ENCODE measurements at places on chromosomes 3 and 15.

- peak; percentile 62 for DNase-seq
Observed at GRCh38 chr3:128322030-128323022, 144.4 kb downstream of the DNAJB8 start.

- no peak for DNase-seq
Observed at GRCh38 chr15:25327686-25328085, 111.1 kb downstream of the UBE3A start.

- DNase-seq = no peak
Observed at GRCh38 chr3:106014971-106015370, 146.2 kb upstream of the CBLB start.

- no peak for DNase-seq
Observed at GRCh38 chr3:60504827-60505457, 746.3 kb downstream of the FHIT start.

- DNase-seq = no peak
Observed at GRCh38 chr15:37979671-37980409, 45.4 kb downstream of the TMCO5A start.

DNA sequence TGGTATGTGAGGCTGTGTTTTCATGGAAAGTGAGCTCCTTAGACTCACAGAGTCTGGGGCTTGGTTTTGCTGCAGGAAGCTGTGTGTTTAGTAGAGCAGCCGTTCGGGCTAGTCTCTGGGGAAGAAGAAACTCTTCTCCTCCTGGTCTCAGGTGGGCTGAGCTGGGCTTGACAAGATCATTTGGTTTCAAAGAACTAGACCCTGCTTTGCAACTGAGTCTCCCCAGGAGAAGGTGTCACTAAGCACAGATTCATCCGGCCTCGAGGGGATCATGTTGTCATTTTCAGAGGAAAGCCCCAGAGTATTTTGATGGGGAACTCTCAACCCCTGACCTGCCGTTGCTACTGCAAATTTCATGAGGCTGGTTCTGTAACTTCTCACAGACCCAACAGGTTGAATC, 188.5 kb downstream of the FAM43A start:
- DNase-seq = no peak

GRCh38 chr3:4746241-4746958, 232.8 kb upstream of the BHLHE40 start:
- no peak for DNase-seq

GRCh38 chr3:33167716-33168336, 50.8 kb downstream of the SUSD5 start:
- no peak for DNase-seq

GRCh38 chr3:185724251-185724650, 100.6 kb downstream of the IGF2BP2 start:
- DNase-seq = no peak

- peak; percentile 37 for DNase-seq
Observed at GRCh38 chr3:28050885-28051284, 190.5 kb upstream of the CMC1 start.

GRCh38 chr15:89455535-89455934, 40.8 kb downstream of the RHCG start:
- no peak for DNase-seq

- DNase-seq = no peak
Observed at GRCh38 chr3:52614689-52615088, 71.0 kb downstream of the PBRM1 start.

DNA sequence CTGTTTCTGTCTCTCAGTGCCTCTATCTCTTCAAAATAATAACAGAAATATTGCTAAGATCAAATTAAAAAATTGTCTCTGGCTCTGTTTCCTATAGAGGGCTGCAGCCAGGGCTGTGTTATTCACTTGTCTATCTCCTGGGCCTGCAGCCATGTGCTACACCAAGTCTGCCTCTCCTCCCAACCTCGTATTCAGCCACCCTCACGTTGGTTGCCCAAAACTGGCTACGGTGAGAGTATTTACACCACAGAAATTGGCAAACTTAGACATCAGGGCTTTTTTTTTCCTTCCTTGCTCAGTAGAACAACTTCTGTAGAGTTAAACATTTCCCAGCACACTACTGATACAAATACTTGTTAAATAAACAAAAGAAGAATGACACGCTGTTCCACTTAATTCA, 320.9 kb upstream of the ICE2 start:
- no peak for DNase-seq

DNA sequence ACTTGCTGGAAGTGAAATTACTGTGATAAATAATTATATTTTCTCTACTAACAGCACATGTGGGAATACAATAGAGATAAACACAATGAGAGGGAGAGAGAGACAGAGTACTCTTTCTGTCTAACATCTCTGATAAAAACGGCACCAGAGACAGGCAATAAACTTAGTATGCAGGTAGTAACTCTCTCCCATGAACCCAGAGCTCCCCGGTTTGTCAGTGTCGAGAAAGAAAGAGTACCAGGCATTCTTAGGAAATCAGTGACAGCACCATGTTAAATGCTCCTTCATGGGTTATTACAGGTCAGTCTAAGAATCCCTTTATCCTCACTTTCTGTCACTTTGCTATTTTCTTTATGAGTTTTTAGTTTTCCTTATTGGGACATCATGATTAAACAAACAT, 110.7 kb upstream of the EPHA3 start:
- DNase-seq = no peak

GRCh38 chr3:120424976-120425570, 25.7 kb downstream of the FSTL1 start:
- no peak for DNase-seq

- peak; percentile 65 for DNase-seq
Observed at GRCh38 chr3:36540888-36541518, 160.7 kb downstream of the STAC start.

- peak; percentile 57 for DNase-seq
Observed at GRCh38 chr3:188792793-188793192, 379.0 kb upstream of the TPRG1 start.

GRCh38 chr3:58027704-58028317, 19.6 kb downstream of the FLNB start:
- no peak for DNase-seq

GRCh38 chr15:69781411-69782125, 316.1 kb downstream of the TLE3 start:
- no peak for DNase-seq

DNA sequence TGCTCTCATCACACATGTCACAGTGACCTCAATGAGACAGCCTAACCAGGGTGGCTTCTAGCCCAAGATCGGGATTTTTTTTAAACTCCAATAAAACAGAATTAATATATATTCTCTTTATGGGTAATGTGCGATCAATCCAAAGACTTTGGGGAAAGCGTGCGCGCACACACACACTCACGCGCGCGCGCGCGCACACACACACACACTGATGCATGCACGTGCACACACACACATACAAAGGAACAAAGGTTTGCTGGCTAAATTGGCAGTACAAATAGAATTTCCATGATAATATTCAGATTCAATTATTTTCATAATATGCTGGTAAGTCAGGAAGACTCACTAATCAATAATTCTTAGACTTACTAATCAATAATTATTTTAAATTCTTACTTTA, 19.3 kb downstream of the IL17RD start:
- DNase-seq = no peak

- no peak for DNase-seq
Observed at GRCh38 chr3:8420612-8421011, 81.0 kb upstream of the LMCD1 start.

DNA sequence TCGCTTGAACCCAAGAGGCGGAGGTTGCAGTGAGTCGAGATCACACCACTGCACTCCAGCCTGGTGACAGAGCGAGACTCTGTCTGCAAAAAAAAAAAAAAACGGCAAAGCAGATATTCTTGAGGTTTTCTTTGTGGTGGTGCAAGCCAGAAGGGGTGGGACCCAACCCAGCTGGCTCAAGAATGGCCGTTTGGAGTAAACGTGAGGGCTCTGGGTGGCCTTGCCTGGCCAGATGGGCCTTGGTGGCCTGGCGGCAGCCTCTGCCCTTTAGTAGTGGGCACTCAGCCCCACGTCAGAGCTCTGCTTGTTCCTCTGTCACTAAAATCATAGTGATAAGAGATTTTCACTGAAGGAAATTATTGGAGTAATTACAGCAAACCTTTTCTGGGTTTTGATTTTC, 50.5 kb downstream of the ATP1B3 start:
- DNase-seq = no peak

DNA sequence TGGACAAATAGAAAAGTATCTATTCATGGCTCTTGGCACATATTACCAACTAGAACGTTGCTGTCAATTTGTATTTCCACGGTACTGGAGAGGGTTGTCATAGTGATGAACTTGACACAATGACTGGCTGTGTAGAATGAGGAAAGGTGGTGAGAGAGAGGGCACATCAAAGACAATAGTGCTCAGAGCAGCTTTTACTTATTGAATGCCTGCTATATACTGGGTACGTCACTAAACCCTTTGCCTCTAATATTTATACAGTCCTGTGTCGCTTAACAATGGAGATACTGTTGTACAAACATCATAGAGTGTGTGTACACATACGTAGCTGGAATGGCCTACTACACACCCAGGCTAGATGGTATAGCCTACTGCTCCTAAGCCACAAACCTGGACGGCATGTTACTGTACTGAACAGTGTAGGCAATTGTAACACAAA, 8.3 kb downstream of the TMPRSS7 start:
- no peak for DNase-seq

GRCh38 chr3:31858439-31858838, 122.6 kb downstream of the OSBPL10 start:
- no peak for DNase-seq

GRCh38 chr15:101457696-101458095, 31.8 kb downstream of the PCSK6 start:
- DNase-seq = no peak

GRCh38 chr3:140199743-140200142, 264.8 kb downstream of the CLSTN2 start:
- DNase-seq = no peak

DNA sequence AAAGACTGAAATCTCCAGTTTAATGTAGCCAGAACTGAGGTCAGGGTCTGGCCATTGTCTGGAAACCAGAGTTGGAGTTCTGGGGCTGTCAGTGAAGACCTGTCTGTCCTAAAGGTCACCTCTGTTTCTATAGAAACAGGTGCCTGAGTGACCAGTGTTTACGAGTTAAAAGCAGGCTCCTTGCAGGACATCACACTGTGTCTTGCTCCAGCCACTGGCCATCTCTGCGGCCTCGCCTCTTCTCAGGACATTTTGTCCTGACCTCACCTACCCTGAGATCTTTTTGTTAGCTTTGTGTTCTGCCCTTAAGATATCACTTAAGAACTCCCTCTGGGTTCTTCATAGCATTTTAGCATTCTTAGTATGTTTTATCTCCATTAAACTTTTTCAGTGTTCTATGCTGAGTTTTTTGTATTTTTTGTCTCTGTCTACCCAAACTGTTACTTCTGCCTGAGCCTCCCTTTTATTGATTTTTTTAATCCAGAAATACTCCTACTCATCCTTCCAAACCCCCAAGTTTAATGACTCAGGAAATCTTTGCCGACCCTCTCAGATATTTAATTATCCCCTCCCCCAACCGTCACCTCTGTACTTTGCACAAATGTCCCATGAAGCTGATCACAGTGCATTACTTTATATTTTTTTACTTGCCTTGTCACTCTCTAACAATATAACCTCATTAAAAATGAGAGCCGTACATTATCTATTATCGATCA, 223.7 kb downstream of the THSD4 start:
- no peak for DNase-seq

- no peak for DNase-seq
Observed at GRCh38 chr3:20235796-20236195, 49.8 kb upstream of the SGO1 start.

- no peak for DNase-seq
Observed at GRCh38 chr15:33467816-33468163, 157.0 kb downstream of the RYR3 start.

GRCh38 chr3:126895178-126896066, 87.5 kb upstream of the PLXNA1 start:
- no peak for DNase-seq

GRCh38 chr3:18761530-18761929, 336.4 kb upstream of the SATB1 start:
- DNase-seq = no peak

GRCh38 chr15:92161039-92161670, 232.5 kb upstream of the ST8SIA2 start:
- DNase-seq = no peak

DNA sequence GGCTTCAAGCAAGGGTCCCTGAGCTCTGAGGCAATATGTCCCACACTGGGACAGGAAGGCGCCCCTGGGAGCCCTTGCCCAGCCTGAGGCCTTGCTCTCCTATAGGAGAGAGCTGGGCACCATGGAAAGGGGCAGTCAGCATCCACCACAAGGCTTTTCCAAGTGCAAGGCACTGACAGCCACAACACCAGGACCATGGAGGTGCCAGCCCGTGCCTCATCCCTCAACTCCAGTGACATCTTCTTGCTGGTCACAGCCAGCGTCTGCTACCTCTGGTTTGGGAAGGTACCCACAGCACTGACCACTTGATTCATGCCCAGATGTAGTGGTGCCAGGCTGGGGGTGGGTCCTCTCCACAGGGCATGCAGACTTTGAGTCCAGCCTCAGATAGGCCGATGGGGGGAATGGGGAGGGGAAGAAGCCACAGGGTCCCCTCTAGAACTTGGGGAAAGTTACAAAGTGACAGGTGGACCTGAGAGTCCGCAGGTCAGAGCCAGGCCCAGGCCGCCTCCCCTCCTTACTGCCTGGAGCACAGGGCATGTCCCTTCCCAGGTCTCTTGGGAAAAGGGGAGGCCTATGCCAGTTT, 11.8 kb downstream of the VILL start:
- no peak for DNase-seq

GRCh38 chr3:131326307-131326706, 55.3 kb upstream of the NUDT16 start:
- DNase-seq = peak; percentile 26

GRCh38 chr15:41043276-41043951, 72.7 kb downstream of the INO80 start:
- no peak for DNase-seq

DNA sequence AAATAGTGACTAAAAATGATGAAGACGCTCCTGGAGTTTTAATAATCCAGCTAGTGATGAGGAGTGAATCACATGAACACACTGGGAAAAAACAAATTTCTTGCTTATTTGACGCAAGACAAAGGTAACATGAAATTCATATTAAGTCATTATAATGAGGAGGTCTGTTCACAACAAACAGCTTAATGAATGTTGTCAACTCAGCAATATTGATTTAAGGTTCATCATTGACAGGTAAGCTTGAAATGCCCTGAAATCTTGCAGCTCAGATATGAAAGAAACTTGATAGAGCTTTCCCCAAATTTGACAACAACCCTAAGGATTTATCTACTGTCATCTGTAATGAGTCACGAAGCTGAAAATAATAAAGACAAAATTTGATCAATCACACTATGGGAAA, 108.1 kb upstream of the SELENOK start:
- DNase-seq = no peak

DNA sequence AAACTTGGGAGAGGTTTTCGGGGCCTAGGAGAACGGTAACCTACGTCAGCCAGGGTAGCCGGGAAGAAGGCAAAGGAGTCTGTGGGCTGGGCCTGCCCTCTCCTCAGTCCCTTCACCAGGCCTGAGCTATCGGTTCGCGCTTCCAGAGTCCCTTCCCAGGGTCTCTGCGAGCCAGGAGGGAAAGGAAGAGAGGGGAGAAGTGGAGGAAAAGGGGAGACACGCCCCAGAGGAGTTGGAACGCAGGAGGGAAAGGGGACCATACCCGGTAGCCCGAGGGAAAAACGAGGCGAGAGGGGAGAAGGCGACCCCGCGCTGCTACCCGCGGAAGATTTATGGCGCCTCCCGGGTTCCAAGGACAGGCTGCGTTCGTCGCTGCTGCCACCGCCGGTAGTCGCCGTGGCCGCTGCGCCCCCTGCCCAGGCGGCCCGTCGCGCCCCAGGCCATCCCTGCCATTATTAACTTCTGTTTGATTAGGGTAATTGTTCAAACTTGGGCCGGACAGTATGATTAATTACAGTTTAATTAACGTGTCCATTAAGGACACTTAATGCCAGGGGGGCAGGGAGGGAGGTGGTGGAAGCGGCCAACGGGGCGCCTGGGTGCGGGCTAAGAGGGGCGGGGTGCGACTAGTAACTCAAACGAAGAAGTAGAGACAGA, 3.4 kb upstream of the SKOR1 start:
- no peak for DNase-seq
